ENCODE measurements at places on chromosomes 5 and 9. TPM values are rescaled to one million over a fixed set of nuclear protein-coding genes. Genes with fewer than 3 reads are reported as not detected.

OLFML2A gene
- total RNA-seq, result 27.3 TPM

C5orf24 gene
- 21.9 TPM for total RNA-seq

LAMC3 gene
- 0.22 TPM for total RNA-seq

CD274 gene
- total RNA-seq, result 12.0 TPM

OR1Q1 gene
- not detected for total RNA-seq

Measured in Right ventricle myocardium inferior (tissue), 1 donor.